ENCODE measurements at places on chromosomes 13 and 19.

DNA sequence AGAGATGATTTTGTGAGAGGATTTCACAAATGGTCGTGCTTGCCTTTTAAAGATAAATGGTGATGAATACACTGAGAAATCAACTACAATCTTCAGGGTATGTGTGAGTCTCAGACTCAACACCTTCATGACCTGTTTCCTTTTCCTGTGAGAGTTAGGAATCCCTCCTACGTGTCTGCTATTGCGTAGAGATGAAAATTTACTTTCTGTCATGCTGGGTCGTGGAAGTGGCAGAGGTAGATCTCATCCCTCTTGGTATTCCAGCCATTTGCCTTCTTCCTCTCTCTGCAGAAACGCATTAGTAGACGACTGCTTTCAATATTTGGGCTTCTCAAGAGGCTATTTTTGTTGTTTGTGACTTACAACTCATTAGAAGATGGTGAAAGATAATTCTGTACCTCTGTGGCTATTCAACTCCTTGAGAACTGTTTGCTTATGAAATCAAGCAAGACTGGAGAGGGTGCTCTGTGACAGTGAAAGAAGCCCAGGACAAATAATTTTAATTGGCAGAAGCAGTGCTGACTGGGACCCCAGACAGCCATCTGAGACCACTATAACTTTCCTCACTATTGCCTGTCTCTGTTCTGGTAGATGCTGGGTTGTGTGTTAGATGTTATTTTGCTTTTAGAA is 233.1 kb downstream of the LACC1 start:
- DNase-seq, result no peak

DNA sequence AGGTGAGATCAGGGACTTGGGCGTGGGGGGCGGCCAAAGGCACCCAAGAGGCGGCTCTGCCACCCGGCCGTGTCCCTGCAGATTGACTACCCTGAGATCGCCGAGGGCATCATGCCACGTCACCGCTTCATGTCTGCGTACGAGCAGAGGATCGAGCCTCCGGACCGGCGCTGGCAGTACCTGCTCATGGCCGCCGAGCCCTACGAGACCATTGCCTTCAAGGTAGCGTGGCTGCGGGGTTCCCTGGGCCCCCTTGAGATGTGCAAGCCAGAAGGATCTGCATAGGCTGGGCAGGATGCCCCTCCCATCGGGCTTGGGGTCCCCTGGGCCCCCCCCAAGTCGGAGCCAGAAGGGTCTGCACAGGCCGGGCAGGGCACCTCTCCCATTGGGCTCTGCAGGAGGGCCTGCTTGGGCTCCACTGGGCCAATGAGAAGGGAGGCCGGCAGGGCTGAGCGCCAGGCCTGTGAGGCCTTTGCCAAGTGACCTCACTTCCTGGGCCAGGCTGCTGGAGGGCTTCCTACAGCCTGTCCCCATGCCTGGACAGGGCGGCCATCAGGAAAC is 2.2 kb upstream of the AMH start:
- DNase-seq, result no peak

- DNase-seq, result no peak
These were observed 291.3 kb downstream of the MTUS2 start for GRCh38 chr13:29111446-29111845.

- no peak for DNase-seq
These were observed at the start of gene MISP3 for GRCh38 chr19:14072535-14073260. Gene MISP3 (plus strand): TSS chr19:14072786. CDS start chr19:14073310, 524 bp downstream.

Data from esophagus squamous epithelium (tissue), 5 donors.